ENCODE measurements at places on chromosomes 4 and X.

DNA sequence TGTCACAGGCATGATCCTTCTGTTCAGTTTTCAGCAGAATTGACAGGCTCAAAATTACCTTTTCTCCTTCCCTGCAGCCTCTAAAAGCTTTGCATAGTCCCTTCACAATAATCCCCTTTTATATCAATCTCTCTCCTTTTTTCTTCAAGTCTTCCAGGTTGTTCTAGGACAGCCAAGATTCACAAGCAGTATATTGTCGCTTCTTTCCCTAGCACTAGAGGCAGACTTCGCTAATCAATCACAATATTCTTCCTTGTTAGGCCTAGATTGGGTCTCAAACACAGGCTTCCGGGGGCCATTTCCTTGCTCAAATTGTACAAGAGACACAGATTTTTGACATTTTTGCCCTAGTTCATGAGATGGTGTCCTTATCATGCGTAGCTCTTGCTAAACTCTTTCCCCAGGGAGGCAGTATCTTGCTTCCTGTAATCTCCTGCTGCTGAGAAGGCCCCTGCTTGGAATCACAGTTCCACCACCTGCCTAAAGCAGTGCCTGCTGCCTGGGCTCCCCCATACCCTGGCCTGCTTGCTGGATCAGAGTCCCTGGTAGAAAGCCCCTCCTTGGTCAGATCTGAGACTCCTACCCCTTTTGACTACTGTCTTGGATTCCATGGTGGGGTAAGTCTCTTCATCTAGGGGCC, 57.3 kb downstream of the DMP1 start:
- no peak for DNase-seq

DNA sequence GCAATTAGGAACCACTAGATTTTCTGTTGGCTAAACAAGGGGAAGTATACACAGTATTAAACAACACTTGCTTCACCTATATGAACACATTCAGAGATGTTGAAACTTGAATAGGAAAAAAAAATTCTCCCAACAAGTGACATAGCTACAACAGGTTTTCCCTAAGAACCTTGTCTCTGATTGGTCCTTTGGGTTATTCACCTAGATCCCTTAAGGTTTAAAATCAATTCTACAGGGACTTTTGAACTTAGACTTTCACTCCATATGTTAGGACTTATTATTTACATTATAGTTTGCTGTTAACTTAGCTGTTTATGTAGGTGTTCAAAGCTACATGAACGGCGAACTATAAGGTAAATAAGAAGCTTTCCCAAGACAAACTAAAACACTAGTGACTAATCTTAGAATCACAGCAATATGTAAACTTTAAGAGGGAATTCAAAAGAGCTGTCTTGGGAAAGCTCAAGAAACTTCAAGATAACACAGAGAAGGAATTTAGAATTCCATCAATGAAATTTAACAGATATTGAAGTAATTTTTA, 72.2 kb upstream of the ZXDB start:
- no peak for DNase-seq

DNA sequence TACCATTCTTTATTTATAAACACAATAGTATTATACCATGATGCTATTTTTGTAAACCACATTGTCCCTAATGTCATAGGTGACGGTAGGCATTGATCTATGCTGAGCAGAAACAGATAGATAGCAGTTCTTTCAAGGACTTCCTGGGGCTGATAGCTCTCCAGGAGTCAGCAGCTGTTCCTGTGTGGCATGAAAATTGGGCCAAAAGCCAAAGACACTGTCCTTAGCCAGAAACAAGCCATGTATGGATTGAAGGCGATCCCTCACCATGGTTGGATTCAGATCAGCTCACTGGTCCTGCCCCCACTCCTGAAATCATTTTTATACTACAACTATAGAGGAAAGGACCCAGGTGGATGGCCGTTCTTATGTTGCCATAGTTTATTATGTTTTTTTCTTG, 53.6 kb downstream of the DDX60 start:
- no peak for DNase-seq

DNA sequence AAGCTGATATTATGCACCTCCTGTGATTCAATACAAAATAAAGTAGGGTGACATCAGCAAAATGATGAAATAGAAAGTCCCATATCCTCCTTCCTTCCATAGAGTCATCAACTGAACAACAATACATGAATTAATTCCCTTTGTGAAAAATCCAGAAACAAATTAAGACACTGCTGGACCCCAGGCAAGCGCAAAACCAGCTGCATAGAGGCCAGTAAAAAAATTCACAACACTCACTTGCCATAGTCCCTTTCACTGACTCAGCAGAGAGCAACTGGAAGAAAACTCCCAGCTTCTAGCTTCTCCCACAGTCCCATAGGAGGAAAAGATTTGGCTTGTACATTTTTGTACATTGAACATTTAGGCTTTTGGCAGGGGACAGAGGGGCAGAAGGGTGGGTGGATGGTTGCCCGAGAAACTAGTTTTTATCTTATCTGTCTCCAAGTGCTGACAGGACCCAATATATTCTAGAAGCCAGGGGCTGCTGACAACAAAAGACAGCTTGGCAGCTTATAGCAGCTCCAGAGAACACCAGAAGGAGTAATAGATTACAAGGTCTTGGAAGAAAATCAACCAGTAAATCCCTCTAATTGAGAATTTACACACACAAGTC, 124.6 kb downstream of the NDST3 start:
- DNase-seq = no peak

- DNase-seq = no peak
These were observed 343.5 kb upstream of the GATB start for GRCh38 chr4:152104356-152104755.

DNA sequence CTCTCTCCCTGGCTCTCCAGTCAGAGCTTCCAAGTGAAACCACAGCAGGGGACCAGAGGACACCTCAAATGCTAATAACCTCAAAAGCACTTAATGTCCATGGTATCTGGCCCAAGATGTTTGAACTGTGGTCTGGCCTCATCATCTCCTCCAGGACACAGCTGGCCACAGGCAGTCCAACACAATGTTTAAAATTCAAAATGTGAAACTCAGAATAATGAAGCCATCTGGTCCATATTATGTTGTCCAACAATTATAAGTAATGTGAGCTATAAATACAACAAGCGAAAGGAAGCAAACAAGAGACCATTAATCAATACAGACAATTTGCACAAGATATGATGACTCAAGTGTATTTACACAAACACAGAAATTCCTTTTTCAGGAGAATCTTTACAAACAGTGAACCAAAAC, 90.7 kb upstream of the S100G start:
- DNase-seq = no peak

DNA sequence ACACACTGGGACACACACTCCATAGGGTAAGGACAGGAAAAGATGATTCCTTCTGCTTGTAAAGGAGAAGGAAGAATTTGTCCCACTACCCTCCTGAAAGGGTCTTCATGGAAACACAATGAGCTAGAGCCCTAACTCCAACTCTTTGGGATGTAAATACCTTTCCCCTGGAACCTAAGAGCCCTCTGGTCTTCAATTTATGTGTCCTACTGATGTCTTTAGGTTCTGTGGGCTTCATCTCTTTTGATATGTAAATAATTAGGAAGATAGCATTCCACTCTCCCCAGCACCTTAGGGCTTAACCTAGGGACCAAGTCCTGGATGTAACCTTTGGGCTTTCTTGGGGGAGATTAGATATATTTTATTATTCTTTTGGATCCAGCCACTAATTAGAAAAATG, 38.3 kb downstream of the PF4 start:
- no peak for DNase-seq

DNA sequence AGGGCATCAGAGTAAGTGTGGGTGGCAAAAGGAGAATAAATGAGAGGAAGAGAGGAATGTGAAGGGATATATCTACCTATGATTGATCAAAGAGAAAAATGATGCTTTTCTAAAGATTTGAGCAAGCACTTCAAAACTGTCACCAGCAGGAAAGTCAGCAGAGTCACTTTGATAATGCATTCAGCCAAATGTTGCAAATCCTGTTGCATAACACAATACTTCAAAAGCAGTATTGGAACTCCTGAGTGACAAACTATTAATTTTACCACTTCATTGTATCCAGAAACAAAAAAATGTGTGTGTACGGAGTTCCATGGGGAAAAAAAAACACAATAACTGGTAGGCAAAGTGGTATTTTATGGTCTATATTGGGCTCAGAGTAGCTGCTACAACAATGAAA, 160.3 kb downstream of the EMCN start:
- no peak for DNase-seq

DNA sequence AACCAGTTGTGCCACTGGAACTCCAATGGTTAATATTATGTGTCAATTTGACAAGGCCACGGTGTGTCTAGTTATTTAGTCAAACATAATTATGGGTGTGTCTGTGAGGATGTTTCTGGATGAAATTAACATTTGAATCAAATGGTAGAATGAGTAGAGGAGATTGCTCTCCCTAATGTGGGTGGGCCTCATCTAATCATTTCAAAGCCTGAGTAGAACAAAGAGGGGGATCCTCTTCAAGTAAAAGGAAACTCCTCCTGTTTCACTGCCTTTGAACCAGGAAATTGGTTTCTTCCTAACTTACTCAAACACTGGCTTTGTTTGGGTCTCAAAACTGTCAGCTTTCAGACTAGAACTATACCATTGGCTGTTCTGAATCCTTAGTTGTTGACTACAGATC, 1692.1 kb downstream of the PCDH19 start:
- no peak for DNase-seq

GRCh38 chrX:24025741-24026403, 1.1 kb downstream of the KLHL15 start:
- DNase-seq = no peak

- DNase-seq = no peak
These were observed 1499.5 kb upstream of the ADGRL3 start for GRCh38 chr4:59700651-59701050.

DNA sequence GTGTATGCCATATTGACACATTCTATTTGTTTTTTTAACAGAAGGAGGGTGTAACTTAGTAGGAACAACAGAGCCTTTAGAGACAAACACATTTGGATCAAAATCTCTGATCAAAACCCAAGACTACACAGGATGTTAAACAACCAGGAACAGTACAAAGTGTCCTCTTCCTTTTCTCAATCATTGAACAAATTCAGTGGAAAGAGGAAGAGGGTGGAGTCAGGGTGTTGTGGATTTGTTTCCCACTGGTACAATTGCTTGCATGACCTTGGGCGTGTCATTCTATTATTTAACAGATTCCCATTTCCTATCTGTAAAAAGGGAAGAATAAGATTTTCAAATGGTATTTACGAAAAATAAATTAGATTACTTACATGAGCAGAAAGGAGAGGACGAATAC, 1162.8 kb upstream of the PRKX start:
- DNase-seq = no peak

DNA sequence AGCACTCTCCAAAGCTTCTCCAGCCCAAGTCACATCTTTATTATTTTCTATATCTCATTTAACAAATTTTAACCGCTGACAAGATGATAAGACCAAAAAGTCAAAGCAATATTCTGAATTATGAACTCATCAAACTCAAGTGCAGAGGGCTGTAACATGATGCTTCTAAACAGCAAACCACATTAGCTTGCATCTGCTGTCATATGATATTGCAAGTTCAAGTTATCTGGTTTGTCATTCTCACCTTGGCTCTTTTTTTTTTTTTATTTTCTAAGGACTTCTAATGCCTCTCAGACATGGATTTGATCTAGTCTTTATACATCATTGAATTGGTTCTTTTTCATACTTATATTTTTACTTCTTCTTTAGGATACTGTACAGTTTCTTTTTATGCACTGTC, 93.4 kb downstream of the SLC10A7 start:
- no peak for DNase-seq

GRCh38 chr4:54218736-54219135, 10.4 kb upstream of the PDGFRA start:
- no peak for DNase-seq

GRCh38 chr4:15001869-15002658, at the start of gene CPEB2:
TSS of gene CPEB2 (plus strand) at chr4:15002481. CDS start at chr4:15002674, 193 bp downstream.
- peak; percentile 94 for DNase-seq

- no peak for DNase-seq
These were observed 76.2 kb upstream of the IL2 start for GRCh38 chr4:122532766-122533165.

DNA sequence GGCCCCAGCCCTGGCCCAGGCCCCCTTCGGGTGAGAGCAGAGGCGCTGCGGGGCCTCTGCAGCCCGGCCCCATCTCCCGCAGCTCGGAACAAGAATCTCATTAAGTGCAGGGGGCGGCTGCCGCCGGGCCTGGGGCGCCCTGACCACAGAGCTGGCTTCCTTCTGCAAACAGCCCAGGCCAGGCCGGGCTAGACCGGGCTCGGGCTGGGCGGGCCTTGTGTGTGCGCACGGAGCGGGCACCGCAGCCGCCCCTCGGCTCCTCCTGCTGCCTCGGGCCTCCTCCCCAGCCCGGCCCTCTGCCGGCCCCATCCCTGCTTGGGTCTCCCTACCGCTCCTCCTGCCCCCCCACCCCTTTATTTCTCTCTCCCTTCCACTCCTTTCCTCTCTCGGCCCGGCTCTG, 83.3 kb downstream of the EFNB1 start:
- no peak for DNase-seq

GRCh38 chrX:112768563-112768962, 72.1 kb downstream of the AMOT start:
- no peak for DNase-seq

DNA sequence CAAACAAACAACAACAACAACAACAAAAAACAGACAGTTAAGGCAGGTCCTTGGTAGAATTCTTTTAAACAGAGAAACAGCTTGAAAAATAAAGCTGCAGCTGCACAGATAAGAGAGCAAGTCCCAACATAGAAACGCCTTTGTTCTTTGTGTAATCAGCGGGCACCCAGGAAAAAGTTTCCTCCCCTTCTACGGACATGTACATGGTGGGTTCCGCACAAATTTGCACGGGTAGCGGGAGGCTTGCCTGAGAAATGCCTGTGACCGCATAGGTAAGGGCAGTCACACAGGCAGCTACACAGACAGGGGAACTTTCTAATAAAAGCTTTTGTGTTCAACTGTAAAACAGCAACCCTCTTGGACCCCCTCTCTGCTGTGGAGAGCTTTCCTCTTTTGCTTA, 25.7 kb upstream of the CT47A1 start:
- DNase-seq = no peak

- DNase-seq = no peak
These were observed 208.8 kb upstream of the CLNK start for GRCh38 chr4:10893395-10893794.

DNA sequence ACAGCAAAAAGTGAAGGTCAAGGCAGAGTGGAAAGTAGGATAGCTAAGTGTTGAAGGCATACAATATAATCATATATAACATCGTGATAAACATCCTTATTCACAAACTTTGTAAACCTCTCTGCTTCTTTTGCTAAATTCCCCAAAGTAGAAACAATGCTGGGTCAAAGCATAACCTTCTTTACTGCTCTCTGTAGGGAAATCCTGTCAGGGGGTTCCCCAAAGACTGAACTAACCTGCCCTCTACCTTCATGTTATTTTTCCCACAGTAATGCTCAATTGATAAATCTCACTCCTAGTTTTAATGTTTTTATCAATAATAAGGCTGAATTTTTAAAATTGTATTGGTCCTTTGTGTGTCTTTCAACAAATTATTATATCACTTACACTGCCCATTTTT, 55.7 kb downstream of the DCHS2 start:
- no peak for DNase-seq

- DNase-seq = no peak
These were observed 28.0 kb upstream of the AFAP1 start for GRCh38 chr4:7967501-7968261.

GRCh38 chr4:77082886-77083608, 7.3 kb upstream of the CCNI start:
- DNase-seq = no peak

Measured in activated CD8-positive, alpha-beta memory T cell treated with anti-CD3 and anti-CD28 coated beads, Interleukin-2, amount 10 ng/mL, durations not matched to agents 7 days and 5 days (primary cell).